ENCODE measurements at places on chromosomes 16 and 17.

DNA sequence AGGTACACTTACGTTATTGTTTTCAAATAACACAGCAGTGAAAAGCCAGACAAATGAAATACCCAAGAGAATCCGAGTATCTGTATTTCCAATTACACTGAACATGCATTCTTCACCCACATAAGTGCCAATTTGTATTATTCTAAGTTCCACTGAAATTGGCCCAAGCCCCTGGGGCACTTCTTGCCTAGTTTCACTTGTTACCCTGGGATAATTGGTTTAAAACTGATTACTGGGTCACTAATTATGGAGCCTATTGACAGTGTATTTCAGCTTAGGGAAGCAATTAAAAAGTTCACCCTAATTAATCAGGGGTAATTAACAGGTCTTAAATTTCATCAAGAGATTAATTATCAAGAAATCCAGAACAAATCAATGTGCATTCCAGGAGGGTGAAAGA, 60.5 kb upstream of the HS3ST2 start:
- no peak for DNase-seq

DNA sequence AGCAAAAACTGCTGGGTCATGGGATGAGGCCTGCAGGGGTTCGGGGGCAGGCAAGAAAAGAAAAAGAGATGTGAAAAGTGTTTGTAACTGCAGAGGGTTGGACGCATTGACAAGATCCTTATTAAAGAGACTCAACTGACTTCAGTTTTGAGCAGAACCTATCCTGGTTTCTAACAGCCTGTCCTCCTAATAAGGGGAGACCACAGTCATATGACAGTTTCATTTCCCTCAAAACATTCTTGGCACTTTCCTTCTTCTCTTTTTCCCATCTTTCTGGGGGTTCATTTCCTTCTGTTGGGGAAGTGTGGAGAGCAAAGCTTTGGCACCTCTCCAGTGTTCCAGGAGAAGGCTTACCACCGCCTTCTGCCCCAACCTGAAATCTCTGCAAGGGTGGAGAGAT, 118.5 kb downstream of the MAF start:
- DNase-seq, result no peak

GRCh38 chr17:77229786-77230435, 89.1 kb downstream of the SEC14L1 start:
- no peak for DNase-seq

- no peak for DNase-seq
These were observed 225.6 kb downstream of the TANC2 start for GRCh38 chr17:63191610-63192009.

DNA sequence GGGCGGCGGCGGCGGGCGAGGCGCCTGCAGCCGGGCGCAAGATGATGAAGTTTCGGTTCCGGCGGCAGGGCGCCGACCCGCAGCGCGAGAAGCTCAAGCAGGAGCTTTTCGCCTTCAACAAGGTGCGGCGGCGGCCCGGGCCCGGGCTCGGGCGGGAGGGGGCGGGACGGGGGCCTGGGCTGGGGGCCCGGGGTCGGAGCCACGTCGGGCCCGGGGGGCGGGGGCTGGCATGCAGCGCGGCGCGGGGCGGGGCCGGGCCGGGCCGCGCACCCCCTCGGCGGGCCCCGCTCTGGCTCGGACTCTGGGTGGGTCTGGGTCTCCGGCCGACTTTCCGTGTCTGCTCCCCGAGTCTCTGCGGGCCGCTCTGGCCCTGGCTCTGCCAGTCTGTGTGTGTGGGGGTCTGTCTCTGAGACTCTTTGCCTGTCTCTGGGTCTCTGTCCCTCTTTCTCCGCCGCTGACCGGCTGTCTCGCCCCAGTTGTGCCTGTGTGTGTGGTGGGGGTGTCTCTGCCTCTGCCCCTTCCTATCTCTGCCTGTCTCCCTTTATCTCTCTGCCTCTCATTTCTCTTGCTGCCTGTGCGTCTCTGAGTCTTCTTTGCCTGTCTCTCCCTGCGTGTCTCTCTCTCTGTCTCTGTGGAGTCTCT, 328 bp downstream of the LLGL1 start:
- DNase-seq, result no peak

DNA sequence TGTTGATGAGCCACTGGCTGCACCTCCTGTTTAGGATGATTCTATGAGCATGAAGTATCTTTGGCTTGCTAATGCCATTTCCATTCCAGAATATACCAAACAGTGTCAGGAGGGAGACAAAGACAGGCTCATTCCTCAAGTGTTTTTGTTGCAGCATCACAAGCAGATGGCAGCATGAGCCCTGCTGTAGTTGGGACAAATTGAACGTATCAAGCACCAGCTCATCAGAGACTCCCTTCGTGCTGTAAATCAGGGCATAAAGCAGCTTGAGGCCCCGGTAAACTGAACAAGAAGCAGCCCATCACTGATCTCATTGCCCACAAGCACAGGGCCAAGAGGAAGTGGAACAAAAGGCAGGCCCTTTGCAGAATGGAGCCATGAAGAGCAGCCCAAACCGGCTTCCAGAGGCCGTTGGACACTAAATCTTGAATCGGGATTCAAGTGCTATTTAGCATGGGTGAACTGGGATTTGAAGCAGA, 45.9 kb upstream of the HS3ST3A1 start:
- no peak for DNase-seq

GRCh38 chr16:22388101-22388644, 13.8 kb upstream of the CDR2 start:
- no peak for DNase-seq

DNA sequence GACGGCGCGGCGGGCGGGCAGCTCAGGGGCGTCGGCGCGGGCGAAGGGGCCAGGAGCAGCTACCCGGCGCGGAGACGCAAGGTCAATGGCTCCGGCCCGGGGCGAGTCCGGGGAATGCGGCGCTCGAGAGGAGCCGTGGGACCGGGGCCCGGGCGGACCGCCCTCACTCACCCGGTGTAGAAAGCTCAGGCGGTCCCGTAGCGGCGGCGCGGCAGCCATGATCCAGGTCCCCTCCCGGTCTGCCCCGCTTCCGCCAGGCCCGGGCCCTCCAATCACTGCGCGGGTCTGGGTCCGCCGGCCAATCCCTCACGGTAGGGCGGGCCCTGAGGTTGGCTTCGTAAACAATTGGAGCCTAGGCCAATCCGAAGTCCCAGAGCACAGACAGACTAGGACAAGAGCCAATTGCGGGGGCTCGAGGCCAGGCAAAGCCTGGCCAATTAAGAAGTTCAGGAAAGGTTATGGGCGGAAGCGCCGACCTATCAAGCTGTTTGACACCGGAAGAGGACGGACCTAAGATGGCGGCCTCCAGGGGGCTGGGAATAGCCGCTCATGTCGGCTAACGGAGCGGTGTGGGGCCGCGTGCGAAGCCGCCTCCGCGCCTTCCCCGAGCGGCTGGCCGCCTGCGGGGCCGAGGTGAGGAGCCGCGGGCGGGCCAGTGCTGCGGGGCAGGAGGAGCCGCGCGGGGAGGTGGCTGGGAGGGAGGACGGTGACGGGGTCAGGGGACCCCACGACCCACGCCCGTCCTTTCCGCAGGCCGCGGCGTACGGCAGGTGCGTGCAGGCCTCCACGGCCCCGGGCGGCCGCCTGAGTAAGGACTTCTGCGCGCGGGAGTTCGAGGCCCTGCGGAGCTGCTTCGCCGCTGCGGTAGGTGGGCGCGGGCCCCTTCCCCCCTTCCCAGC, at the start of the genes NDUFAF8 and TEPSIN:
TSS of gene NDUFAF8 (plus strand) at position 504 of the 899 bp plus-strand sequence. CDS start at position 550, 46 bp downstream.
TSS of gene TEPSIN (minus strand) at position 241 of the 899 bp plus-strand sequence. CDS start at position 219, 22 bp downstream.
- DNase-seq, result peak; percentile 88

GRCh38 chr16:69932691-69933392, 18.3 kb upstream of the CLEC18A start:
- no peak for DNase-seq

DNA sequence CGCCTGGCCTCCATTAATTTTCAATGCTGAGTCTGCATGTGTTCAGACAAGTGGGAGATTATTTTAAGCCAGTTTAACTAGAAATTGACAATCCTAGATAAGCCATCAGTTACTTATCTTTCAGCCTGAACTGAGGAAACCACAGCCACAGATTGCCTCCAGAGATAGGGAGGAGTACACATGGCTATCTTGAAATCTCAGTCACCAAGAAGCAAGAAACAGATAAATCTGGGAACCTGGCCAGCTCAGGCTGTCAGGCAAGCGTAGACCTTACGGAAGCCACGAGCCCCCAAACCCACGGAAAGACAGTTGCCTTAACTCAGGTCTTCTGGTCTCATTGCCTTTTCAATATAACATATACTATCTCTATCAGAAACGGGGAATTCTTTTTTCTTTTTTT, 2.0 kb upstream of the GLG1 start:
- DNase-seq, result no peak

DNA sequence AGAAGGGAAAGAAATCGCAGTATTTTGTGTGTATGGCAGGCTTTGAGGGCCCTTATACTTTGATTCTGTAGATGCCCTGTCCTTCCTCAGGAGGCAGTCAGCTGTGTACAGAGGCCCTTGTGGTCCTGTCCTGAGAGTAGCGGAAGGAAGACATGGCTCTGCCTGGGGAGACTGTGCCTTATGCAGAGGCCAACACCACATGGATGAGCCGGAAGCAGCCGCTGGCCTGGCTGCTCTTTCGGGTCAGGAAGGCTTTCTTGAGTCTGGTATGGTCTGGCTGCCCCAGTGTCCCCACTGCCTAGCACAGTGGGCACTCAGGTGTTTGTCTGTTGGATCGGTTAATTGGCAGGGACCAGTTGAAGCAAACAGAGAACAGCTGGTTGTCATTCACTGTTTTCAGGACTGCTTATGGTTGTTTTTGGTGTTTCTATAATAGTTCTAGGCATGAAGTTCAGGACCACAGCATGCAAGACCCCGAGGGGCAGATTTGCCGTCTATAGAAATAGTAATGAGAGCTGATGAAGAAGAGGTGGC, 12.4 kb downstream of the USP10 start:
- no peak for DNase-seq

DNA sequence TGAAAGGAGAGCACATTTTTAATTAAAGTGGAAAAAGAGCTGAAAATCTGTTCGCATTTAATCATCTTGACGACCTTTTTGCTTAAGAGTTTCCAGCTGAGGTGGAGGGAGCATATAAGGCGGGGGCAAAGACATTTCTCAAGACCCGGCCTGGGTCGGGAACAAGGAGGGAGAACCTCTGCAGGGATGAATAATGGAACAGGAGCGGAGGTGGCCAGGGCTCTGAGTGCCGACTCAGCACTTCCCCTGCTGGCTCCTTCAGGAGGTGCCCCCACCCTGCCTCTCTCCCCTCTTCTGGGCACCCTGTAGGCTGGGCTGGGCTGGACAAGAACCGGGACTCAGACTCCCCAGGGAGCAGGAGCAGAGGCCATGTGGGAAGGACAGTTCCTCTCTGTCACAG, 7.9 kb upstream of the NGFR start:
- DNase-seq, result no peak

DNA sequence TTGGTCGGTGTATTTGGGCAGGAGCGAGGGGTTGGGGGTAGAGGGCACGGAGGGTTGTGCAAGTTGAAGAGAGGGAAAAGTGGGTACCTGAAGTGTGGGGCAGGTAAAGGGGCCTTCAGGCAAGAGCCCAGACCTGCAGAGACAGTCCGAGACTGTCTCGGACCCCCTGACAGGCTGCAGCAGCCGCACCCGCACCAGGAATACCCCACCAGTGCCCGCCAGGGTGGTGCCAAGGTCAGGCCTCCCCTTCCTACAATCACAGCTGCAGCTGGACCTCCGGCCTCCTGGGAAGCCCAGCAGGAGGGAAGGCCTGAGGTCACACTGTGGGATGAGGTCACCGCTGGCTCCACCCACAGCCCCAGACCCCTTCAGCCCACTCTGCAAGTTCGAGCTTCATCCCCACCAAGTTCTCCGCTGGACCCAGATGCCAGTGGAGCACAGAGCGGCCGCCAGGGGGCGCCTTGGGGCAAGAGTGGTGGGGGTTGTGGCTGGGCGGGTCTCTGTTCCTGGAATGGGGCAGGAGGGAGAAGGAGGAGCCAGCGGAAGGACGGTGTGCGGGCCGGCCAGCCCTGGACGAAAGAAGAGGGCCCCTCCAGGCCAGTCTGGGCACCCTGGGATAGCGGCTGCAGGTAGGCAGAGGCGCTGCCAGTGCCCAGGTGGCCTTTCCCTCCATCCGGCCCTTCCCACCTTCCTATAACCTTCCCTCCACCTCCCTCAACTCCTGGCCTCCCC, at the start of gene HSD3B7:
TSS of gene HSD3B7 (plus strand) at position 539 of the 732 bp plus-strand sequence. CDS start 452 bp downstream, outside the sequence.
- peak; percentile 50 for DNase-seq

- DNase-seq, result no peak
These were observed 55.3 kb downstream of the TUBD1 start for GRCh38 chr17:59837308-59838051.

DNA sequence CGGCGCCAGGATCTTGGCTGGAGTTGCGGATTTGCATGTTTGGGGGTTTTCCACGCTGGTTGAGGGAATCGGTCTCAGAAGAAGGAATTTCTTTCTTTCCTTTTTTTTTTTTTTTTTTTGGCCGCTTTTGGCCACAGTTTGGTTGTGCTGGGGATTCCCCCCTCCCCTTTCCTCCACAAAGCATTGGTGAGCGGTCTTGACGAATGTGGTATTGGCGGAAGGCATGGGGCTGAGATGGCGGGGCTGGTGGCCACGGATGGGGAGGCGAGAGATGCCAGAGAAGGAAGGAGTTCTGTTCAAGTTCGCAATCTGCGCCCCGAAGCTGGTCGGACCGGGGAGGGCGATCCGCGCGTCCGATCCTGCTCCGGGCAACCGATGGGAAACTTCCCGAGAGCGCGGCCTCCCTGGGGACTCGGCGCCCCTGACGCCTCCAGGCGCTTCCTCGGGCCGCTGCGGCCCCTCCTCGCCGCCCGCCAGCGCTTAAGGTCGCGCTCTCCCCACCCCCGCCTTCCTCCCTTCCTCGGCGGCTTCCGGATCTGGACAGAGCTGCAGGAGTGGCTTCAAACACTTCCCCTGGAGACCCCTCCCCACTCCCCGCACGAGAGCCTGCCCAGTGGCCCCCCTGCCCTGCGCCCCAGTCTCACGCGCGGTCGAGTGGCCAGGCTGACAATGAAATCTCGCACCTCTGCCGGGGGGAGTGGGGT, 43.2 kb downstream of the RAI1 start:
- no peak for DNase-seq

GRCh38 chr16:9159839-9160550, 68.6 kb downstream of the HAPSTR1 start:
- DNase-seq, result no peak

DNA sequence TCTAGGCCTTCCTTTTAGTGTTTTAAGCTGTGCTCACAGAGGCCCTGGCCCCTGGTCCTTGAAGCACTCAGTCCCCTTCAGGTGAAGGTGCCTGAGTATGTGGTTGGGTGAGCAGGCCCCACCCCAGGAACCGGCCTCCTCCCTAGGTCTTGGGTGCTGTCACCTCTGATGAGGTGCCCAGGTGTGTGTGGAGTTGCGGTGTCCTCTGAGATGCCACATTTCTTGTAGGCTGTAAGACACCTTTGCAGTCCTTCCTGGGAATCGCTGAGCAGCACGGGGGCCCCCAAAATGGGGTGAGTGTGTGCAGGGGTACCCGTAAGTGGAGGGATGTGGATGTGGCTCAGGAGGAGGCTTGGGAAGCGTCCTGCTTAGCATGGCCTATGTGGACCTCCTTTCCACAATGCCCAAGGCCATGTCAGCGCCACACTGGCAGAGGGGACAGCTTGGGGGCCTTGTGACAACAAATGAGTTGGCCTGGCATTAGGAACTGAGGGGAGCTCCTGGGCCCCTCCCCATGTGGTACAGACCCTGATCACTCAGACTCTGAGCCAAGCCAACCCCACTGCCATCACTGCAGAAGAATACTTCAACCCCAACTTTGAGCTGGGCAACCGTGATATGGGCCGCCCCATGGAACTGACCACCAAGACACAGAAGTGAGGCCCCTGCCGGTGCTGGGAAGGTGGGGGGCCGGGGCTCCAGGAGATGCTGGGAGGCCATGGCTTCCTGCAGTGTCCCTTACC, 11.2 kb downstream of the CORO6 start:
- DNase-seq, result no peak
